ENCODE measurements at places on chromosomes 2 and 18.

GRCh38 chr2:118251427-118251826, 163.2 kb downstream of the INSIG2 start:
- DNase-seq: no peak

- no peak for DNase-seq
Measured at GRCh38 chr18:59423259-59423658, 64.2 kb upstream of the LMAN1 start.

DNA sequence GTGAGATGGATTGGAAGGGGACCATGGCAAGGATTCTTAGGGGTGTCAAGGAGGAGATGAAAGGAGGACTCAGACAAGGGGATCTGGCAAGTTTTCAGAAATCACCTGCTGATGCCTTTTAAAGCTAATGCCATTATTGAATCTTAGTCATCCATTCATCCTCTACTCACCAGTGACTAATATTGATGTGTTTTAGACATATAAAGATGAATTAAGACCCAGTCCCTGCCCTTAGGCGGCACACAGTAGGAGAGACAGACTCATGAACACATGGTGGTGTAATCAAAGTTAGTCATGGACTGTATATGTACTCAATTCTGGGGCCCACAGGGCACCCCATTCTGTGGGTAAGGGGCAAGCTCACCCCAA, 56.5 kb upstream of the ATL2 start:
- no peak for DNase-seq

GRCh38 chr18:22517356-22517755, 99.6 kb upstream of the CTAGE1 start:
- DNase-seq: no peak

GRCh38 chr2:186734957-186735734, 41.3 kb downstream of the FAM171B start:
- no peak for DNase-seq

GRCh38 chr2:95031726-95032116, 6.2 kb downstream of the MAL start:
- DNase-seq: no peak

Measured in stimulated activated CD8-positive, alpha-beta memory T cell treated with anti-CD3 and anti-CD28 coated beads, Interleukin-7, amount 100 ng/mL, for 48 hours (primary cell).